ENCODE measurements at places on chromosomes 16 and 17.

DNA sequence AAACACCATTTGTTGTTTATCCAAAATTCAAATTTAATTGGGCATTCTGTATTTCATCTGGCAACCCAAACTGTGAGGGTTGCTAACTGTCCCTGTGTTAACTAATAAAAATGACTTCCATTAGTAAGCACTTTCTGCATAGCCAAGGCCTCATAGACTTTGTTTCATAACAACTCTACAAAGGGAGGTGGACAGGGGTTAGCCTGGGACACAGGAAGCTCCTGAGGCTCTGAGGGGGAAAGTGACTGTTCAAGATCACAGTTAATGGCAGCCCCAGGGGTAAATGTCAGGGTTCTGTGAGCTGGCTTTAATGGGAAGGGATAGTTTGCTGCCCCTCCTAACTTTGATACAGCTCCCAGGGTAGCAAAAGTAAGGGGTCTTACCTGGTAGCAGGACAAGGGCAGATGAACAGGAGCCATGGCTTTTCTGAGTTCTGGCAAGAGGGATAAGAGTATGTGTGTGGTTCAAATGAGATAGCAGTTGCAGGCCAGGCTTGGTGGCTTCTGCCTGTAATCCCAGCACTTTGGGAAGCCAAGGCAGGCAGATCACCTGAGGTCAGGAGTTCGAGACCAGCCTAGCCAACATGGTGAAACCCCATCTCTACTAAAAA is 2.2 kb downstream of the HEATR9 start:
- no peak for DNase-seq

GRCh38 chr17:57606111-57606875 is 138.8 kb downstream of the CCDC182 start:
- DNase-seq = no peak

GRCh38 chr17:17752821-17753321 is 71.6 kb downstream of the RAI1 start:
- DNase-seq = no peak

DNA sequence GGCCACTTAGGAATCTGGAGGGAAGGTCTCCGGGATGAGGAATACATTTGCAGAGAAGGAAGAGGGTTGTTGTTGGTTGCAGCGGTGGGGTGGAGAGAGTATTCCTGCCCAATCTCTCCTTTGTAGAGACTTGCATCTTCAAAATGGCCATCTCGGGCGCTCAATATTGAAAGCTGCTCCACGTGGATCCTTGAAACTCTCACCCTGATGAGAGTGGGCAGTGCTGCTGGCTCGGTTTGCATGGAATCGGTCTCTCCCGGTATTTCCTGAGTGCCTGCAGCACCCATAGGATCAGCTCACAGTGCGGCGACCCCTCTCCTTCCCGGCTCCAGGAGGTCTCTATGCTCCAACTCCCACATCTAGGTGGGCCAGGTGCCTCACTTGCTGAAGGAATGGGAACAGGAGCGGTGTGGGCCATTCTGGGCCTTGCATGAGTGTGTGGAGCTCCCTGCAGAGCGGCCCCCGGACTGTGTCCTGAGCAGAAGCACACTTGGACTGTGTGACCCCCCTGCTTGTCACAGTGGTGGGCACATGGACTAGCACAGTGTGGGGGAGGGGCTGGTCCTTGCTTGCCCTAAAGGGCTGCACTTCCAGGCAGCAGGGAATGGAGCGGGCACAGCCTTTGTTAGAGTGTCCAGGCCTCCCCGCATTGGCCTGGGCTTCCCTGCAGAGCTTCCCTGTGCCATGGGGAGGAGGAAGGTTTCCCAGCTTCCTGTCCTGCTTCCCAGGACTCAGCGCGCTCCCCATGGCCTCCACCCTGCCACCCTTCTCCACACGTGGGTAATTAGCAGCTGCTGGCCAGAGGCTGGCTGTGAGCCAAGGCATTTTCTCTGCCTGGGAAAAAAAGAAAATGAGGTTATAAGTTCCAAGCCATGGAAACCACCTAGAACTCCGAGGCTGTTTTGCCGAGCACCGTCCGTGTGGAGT is 139.3 kb downstream of the IRF8 start:
- DNase-seq = no peak

DNA sequence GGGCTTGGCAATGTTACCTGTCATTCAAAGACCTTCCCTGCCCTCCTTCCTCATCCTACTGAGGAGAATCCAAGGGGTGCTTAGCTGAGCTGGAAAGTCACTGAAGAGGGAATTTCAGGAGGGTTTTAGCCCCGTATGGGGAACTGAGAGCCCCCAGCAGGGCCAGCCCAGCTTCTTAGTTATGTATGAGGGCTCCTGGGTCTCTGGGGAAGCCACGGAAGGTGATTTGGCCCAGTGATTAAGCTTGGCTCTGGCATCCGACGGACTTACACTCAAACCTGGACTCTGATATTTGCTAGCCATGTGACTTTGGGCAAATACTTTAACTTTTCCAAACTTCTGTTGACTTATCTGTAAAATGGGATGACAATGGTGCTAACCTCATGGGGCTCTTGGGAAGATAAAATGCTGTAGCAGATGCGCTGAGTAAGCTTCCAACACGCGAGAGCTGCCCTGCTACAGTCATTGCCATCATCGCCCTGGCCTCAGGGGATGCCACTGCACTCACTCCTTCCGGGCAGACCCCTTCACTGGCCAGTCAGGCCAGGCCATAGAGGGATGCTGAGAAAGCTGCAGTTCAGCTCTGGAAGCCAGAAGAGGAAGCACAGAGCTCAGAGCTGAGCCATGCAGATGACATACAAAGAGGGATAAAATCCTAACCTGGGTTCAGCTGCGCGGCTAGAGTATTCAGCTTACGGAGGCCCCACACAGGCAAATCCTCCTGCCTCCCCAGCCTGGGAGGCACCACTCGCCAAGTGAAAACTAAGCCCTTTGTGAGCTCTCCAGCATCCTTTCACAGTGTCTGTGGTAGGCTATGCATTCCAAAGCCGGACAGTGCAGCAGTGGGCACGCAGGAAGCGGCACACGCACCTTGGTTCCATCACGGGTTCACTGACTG is 44.9 kb upstream of the PIK3R6 start:
- DNase-seq = no peak

GRCh38 chr16:89506113-89506504 is 2.1 kb upstream of the SPG7 start:
- no peak for DNase-seq

GRCh38 chr16:54286090-54286365 is 559 bp downstream of the IRX3 start:
- DNase-seq = no peak

- DNase-seq = no peak
Measured at GRCh38 chr16:79985606-79986005, 385.1 kb upstream of the MAF start.

DNA sequence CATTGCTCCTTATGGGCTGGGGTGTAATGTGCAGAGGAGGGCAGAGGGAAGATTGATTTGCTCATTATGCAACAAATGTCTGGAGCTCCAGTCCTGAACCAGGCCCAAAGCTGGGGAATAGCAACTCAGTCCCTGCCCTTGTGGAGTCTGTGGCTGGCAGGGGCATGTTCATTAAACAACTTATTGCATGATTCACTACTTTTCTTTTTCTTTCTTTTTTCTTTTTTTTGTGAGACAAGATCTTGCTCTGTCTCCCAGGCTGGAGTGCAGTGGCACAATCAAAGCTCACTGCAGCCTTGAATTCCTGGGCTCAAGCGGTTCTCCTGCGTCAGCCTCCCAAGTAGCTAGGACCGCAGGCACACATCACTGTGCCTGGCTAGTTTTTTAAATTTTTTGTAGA is 23.1 kb downstream of the MSI2 start:
- no peak for DNase-seq

DNA sequence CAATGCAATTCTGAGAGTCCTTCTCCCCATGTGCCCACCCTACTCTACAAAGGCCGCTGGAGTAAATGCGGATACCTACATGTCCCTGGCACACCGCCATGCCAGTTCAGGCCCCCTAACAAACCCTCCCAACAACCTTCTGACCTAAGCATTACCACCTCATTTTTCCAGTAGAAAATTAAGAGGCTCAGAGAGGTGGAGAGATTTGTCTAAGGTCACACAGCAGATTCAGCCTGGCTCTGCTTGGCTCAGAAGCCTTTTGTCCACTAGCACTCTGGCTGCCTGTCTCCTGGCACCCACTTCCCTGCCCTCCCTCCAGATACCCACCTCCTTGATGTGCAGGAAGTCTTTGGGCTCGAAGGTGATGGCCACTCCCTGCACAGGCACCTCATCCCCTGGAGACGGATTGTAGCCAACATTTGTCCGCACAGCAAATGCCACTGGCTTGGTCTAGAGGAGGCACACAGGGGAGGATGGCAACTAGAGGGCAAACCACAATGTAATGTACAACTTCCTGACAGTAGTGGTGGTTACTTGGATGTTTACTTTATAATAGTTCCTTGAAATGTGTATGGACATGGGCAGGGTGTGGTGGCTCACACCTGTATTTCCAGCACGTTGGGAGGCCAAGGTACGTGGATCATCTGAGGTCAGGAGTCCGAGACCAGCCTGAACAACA is 10.2 kb downstream of the CACNB1 start:
- DNase-seq = no peak

- no peak for DNase-seq
Measured at GRCh38 chr16:79402920-79403319, 197.6 kb downstream of the MAF start.

- DNase-seq = no peak
Measured at GRCh38 chr17:7464081-7464480, 15.3 kb downstream of the ZBTB4 start.

- no peak for DNase-seq
Measured at GRCh38 chr16:86903068-86903467, 324.7 kb downstream of the FOXL1 start.

DNA sequence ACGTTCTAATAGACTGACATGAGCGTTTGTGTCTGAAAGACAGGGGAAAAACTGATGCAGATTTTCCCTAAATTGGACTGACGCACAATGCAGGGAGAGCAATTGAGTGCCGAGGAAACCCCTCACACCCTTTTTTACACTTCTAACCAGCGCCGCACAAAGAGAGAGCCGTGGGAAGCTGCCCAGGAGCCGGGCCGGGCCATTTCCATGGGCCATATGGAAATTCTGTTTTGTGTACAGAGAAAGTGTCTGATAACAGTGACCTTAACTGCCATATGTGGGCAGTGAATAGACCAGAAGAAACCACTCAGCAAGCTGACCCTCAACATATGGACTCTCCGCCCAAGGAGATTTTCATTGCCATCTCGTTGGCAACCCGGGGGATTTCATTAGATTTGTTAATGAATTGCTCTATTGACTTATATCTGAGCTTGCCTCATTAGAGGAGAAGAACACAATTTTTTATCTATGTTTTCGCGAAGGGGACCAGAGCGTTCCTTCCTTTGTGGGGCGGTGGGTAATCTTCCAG is 225.9 kb upstream of the IRX3 start:
- DNase-seq = no peak

DNA sequence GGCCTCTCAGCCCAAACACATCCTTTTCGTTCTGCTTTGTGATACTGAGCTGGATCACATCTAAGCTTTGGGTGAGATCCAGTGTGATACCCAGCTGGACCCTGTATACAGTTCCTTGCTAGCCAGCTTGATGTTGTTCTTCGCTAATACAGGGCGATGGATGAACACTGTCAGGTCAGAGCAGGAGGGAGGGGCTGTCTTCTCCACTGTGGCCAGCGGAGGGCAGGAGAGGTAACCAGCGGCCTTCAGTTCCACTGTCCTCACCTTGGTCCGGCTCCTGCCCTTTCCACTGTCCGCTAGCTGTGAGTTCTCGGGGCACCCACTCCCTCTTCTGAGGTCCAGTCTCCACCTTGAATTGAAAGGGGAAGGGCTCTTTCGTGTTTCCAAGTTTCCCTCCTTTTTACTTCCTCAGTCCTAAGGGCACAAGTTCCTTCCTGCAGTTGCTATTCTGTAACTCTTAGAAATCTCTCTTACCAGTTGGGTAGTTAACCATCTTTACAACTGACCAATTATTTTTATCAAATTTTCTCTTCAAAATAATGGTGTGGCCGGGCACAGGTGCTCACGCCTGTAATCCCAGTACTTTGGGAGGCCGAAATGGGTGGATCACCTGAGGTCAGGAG is 3.0 kb upstream of the ZNF213 start:
- peak; percentile 51 for DNase-seq

DNA sequence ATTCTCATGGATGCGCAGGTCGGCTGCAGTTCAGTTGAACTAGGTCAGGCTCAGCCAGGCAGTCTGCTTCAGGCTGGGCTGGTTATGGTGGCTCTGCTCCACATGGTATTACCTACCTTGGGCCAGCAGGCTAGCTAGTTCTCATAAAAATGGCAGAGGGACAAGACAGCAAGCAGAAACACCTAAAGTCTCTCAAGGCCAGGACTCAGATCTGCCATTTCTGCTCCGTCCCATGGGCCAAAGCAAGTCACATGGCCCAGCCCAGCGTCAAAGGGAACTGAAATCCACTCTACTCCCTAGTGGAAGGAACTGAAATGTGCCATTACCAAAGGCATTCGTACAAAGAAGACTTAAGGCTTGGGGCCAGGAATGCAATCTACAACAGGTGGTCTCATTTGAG is 160.0 kb downstream of the TMEM132E start:
- DNase-seq = no peak

DNA sequence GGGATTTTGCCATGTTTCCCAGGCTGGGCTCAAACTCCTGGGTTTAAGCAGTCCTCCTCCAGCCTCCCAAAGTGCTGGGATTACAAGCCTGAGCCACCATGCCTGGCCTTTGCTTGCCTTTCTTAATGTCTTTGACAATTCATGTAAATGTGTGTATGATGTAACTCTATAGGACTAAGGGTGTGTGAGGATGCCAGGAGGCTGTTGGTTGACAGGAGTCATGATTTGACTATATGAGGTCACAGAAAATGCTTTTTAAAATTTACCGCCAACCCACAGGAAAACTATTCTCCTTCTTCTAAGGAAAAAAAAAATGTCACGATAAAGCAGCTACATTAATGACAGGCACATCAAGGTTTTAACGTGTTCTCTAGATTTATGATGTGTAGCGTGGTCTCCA is 118.8 kb downstream of the WWOX start:
- DNase-seq = no peak

DNA sequence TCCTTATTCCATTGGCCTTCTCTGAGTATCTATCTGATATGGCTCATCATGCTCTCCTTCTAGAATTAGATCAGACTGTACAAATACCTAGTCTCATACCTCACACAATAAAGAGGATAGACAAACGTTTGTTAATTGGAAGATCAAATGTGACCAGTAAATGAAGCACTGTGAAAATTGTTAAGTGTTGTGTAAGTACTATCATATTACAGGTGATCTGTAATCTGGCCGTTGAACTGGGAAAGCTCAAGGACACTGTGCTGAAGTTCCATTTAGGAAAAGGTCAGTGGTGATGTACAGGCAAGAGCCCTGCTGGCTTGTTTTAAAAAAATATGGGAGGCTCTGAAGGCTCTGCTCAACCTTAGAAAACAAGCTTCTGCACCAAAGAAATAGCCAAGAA is 38.5 kb upstream of the CORO6 start:
- no peak for DNase-seq

- DNase-seq = no peak
Measured at GRCh38 chr16:69467080-69467479, 42.7 kb downstream of the CYB5B start.

DNA sequence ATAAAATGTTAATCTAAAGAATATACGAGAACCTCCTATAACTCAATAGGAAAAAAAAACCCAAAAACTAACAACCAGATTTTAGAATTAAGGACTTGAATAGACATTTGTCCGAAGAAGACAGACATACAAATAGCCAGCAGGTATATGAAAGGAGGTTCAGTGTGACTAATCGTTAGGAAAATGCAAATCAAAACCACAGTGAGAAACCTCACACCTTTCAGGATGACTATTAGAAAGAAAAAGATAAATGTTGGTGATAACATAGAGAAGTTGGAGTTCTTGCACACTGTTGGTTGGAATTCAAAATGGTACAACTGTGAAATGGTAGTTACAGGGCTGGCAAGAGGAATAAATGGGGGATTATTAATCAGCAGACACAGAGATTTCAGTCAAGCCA is 339.0 kb downstream of the TMEM114 start:
- no peak for DNase-seq
